ENCODE measurements at places on chromosomes 1 and 21.
A peak's percentile ranks its signal among the peaks of the same experiment; 100 is the strongest.

GRCh38 chr1:161009602-161010211, 11.2 kb downstream of the F11R start:
- DNase-seq = no peak

DNA sequence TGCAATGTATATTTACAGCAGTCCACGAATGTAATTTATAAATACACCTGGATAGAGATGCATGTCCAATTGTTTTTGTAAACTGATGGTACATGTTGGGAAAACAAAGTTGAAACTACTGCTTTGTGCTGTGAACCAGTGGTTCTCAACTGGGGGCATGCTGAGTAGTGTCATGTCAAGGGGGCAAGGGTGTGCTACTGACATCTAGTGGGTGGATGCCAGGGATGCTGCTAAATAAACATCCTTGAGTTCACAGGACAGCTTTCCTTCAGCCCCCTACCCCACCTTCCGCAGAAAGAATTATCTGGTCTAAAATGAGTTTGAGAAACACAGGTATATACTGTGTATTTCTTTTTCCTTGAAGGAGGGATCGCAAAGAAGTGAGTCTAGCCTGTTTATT, 95.9 kb downstream of the RASAL2 start:
- no peak for DNase-seq

GRCh38 chr1:93143136-93143535, 37.1 kb downstream of the TMED5 start:
- DNase-seq = no peak

GRCh38 chr1:219712506-219712905, 99.6 kb upstream of the ZC3H11B start:
- DNase-seq = no peak

- DNase-seq = no peak
Observed at GRCh38 chr1:31812158-31812829, 3.5 kb downstream of the SPOCD1 start.

GRCh38 chr1:53342735-53343470, 15.0 kb upstream of the LRP8 start:
- DNase-seq = no peak

- no peak for DNase-seq
Observed at GRCh38 chr1:180962178-180962577, 49.5 kb downstream of the KIAA1614 start.

GRCh38 chr1:205484985-205485967, 19.2 kb upstream of the CDK18 start:
- DNase-seq = peak; percentile 45

GRCh38 chr1:152343006-152343405, 16.8 kb downstream of the FLG2 start:
- no peak for DNase-seq

GRCh38 chr1:39091845-39092645, 65.9 kb downstream of the NDUFS5 start:
- DNase-seq = peak; percentile 31

DNA sequence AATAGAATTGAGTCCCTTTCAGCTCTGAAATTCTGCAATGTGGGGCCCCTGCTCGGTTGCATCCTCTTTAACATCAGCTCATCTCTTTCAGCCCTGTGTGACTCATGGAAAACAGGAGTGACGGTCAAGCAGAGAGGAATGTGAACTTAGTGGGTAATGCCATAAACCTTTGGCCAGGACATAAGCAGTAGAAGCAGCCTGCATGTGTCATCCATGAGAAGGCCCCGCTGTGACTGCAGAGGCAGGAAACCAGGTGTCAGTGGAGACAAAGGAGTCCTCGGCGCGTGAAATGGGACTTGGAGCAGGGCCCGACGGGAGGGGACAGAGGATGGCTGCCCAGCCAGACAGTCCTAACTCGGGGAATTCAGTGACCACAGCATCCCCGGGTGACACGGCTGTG, 21.1 kb upstream of the EPHB2 start:
- DNase-seq = no peak

GRCh38 chr1:223504741-223505140, 111.5 kb downstream of the CCDC185 start:
- no peak for DNase-seq

GRCh38 chr1:10328180-10328963, 70.5 kb upstream of the PGD start:
- no peak for DNase-seq

DNA sequence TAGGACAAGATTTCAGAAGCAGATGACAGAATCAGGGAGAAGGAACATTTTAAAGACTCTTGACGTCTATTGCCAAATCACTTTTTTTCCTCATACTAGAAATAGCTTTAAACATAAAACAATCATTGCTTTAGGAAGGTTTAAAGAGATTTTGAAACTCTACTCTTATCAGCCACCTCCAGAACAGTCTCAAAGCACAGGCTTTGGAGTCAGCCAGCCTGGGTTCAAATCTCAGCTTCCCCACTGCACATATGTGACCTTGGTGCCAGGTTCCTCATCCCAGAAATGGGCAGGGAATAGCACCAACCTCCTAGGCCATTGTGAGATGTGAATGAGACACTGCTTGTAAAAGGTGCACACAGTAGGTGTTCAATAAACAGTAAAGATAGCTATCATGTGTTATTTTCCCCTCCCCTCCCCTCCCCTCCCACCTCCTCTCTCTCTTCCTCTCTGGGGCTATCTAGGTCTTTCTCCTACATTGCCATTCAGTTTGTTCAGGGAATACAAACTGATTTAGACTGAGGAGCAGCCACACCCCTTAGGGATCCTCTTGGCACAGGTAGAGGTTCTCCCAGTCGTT, 20.6 kb downstream of the SPOCD1 start:
- DNase-seq = no peak

GRCh38 chr1:208165659-208166058, 78.5 kb downstream of the PLXNA2 start:
- DNase-seq = no peak

- no peak for DNase-seq
Observed at GRCh38 chr1:233704170-233704897, 90.4 kb downstream of the KCNK1 start.

- DNase-seq = no peak
Observed at GRCh38 chr1:230068621-230068873, 1.5 kb downstream of the GALNT2 start.

DNA sequence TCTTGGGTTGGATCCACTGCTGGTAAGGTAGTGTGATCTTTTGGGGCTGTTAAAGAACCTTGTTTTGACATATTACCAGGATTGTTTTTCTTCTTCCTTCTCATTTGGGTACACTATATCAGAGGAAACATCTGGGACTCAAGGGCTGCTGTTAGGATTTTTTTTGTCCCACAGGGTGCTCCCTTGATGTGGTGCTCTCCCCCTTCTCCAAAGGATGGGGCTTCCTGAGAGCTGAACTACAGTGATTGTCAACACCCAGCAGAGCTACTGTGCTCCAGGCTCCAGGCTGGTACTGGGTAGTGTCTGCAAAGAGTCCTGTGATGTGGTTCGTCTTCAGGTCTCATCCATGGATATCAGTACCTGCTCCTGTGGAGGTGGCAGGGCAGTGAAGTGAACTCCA, 20.6 kb downstream of the IFI16 start:
- no peak for DNase-seq

- DNase-seq = no peak
Observed at GRCh38 chr1:203693721-203694120, 67.1 kb downstream of the ATP2B4 start.

GRCh38 chr21:43206231-43207042, 37.6 kb downstream of the CRYAA start:
- DNase-seq = no peak

DNA sequence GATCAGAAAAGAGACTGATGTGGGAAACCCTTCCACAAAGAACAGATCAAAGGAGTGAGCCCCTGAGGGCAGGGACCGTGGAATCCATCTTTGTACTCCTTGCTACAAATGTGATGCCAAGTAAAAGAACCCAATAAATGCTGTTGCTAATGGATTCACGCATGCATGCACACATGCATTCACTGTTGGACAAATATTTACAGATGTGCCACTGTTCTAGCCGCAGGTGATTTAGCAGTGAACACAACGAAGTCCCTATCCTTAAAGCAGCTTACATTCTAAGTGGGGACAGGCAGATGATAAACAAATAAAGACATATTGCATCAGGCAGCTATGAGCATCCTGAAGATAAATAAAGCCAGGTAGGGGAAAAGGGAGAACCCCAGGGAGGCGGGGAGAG, 67.8 kb downstream of the ITPKB start:
- DNase-seq = no peak

- DNase-seq = no peak
Observed at GRCh38 chr21:45073301-45074047, 906 bp upstream of the ADARB1 start.

GRCh38 chr21:36901575-36901974, 64.9 kb downstream of the HLCS start:
- no peak for DNase-seq

DNA sequence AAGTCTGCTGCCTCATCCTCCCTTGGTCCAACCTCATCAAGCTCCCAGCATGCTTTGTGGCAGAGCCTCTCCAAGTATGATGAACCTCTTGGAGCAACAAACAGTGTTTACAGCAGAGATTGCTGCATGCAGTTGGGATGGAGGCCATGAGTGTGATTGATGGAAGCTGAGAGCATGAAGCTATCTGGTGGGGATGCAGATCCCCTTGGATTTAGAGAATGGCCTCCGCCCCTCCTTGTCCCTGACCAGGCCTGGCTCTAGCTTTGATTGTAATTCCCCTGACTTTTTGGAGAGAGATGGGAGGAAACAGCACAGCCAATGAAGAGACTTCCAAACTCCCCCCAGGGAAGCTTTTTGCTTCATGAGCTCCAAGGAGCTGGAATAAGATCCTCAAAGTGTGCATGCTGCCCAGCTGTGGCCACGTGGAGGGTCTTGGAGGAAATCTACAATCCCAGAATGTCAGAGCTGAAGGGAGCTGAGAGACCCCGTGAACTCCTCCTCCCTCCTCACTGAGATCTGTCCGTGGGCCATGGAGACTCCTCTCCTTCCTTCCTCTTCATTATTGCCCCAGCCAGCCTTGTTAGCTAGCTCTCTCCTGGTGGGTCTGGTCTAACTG, 165.3 kb upstream of the USP24 start:
- DNase-seq = no peak

DNA sequence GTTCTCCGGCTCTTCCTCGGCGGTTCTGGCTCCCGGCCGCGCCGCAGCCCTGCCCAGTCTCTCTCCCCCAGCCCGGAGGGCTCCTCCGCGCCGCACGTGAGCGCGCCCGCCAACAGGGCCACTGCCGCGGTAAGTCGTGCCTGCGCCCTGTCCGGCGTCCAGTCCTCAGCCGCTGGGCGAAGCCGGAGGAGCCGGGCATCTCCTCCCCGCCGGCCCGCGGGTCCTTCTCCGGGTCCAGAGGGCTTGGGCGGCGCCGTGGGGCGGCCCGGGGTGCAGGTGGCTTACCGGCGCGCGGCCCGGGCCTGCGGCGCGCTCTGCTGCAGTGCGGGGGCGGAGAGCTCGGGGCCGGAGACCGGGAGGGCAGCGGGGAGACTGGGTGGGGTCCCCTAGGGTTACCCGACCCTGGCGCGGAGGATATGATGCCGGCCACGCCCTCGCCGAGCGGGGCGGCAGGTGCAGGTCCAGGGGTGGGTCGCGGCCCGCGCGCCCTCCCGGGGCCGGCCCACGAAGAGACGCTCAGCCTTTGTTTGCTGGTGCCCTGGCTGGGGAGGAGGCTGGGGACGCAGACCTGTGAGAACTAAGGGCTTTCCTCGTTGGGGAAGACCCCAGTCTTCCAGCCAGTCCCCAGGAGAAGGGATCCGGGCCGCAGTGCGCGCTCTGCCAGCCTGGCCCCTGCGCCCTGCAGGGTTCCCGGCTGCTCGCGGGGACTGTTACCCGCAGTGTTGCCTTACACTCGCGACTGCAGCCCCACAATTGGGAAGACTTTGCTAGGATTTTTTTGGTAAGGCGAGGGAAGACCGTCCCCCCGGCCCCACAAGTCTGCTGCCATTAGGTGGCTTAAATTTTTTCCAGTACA, at the start of gene DOP1B:
TSS of gene DOP1B (plus strand) at position 10 of the 856 bp plus-strand sequence. CDS start 7,910 bp downstream, outside the sequence.
- DNase-seq = peak; percentile 20

- no peak for DNase-seq
Observed at GRCh38 chr1:219871427-219872057, 56.8 kb downstream of the SLC30A10 start.

GRCh38 chr1:169487561-169487960, 1.8 kb upstream of the SLC19A2 start:
- DNase-seq = no peak

- DNase-seq = no peak
Observed at GRCh38 chr1:182260516-182260915, 131.1 kb downstream of the GLUL start.

GRCh38 chr1:211653293-211653692, 22.1 kb downstream of the NEK2 start:
- no peak for DNase-seq

DNA sequence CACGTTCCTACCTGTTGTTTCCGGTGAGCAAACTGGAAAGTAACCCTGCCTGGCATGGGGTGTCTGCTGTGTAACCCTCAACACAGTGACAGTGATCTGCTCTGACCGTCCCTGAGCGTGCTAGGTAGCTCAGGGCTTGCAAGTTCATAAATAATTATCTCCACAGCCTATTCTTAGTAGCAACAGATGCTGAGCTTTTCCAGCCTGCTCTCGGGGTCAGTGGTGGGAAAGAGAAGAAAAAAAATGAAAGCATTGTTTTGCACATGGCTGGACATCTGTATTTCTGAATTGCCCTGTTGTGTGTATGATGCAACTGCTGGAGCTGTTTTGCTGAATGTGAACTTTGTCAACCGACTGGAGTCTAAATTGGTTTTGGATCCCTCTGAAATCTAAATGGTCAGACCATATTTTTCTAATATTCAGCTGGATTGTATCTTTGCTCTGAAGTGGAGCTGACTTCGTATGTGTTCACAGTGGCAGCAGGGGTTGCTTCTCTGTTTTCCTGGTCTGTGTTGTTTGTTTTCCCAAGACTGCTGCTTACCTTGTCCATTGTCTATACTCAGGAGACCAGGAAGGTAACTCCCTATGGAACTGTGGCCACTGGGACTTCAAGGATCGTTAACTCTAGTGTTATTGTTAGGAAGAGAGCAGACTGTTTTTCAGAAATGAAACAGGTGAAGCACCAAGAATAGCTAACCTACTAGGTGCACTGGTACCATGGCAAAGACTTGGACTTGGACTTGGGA, 27.0 kb downstream of the TGFB2 start:
- DNase-seq = no peak

- DNase-seq = no peak
Observed at GRCh38 chr21:18384771-18385170, 18.8 kb downstream of the TMPRSS15 start.

GRCh38 chr1:1826356-1827088, 48.3 kb upstream of the NADK start:
- DNase-seq = no peak

DNA sequence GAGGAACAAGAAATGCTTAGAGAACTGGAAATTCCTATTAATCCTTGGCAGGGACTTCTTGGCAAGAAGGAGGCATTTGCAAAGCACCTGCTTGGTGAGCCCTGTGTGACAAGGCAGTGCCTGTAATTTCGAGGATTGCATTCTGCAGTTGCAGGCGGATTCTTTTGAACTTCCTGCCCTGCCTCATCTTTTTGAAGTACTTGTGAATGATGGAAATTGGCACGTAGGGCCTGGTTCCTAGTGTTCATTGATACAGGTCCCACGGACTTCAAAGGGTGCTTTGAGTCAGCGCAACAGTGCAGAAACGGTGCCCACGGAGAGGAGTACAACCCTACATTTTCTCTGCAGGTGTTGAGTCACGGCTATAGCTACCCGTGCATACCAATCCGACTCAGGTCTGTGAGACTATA, 6.4 kb downstream of the HUNK start:
- no peak for DNase-seq

- DNase-seq = no peak
Observed at GRCh38 chr1:23909412-23909811, 3.8 kb downstream of the CNR2 start.
